ENCODE measurements at places on chromosomes 7 and 10.

DNA sequence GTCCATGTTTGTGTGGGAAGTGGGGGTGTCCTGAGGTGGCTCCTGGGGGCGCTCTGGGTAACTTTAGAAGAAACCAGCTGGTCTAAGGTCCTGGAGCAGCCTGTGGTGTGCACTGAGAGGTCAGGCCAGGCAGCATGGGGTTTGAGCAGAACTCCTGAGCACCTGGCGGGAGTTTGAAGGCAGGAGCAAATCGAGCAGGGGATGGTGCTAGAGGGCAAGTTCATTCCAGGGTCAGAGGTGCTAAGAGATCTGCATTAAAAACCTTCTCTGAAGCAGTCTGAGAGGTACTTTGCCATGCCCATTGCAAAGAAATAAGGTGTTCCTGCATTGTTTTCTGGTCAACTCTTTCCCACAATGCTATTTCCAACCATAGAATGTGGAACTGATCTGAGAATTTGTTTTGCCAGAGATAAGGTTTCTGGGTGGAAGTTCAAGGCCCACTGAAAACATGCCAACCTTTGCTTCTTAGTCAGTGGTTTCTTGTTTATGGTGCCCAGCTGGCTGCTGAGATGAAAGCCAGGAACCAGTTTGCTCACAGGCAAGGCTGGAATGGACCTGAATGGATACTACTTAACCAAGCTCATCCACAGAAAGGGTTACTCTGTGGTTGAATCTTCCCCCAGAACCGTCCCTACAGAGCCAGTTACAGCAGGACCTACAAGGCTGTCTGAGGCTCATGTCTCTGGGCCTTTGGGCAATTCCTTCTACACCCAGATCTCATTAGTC lies 136.3 kb upstream of the TMEM72 start:
- no peak for DNase-seq

GRCh38 chr7:69599955-69600709 lies 1.9 kb downstream of the AUTS2 start:
- no peak for DNase-seq

DNA sequence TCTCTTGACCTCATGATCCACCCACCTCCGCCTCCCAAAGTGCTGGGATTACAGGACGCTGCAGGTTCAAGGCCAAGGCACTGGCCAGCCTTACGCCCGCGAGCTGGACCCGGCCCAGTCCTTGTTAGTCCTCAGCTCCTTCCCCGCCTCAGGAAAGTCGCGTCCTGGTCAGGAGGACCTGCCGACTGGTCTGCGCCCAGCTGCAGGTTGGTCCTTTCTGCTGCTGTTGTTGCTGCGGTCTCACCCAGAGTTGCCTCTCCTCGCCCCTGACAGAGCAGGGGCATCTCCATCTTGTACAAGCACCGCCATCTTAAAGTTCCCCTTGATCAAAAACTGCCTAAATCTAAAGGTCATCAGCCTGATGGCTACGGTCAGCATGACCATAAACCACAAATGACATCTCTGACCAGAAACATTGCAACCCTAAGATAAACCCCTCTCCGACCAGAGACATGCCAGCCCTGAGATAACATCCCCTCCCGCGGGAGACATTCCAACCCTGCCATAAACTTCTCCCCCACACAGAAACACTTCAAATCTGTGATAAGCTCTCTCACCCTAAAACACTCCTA lies 13.9 kb upstream of the BMS1 start:
- no peak for DNase-seq

GRCh38 chr7:103613655-103614642 lies 167.9 kb upstream of the SLC26A5 start:
- no peak for DNase-seq

- DNase-seq: no peak
These were observed 52.4 kb upstream of the EEPD1 start for GRCh38 chr7:36100634-36101033.

Measured in DMS79 (cell line).